CD4-positive, alpha-beta T cell treated with Interleukin-2 at 100 ng/mL for 4 hours (primary cell): ENCODE measurements at places on chromosomes 5 and 9.

DNA sequence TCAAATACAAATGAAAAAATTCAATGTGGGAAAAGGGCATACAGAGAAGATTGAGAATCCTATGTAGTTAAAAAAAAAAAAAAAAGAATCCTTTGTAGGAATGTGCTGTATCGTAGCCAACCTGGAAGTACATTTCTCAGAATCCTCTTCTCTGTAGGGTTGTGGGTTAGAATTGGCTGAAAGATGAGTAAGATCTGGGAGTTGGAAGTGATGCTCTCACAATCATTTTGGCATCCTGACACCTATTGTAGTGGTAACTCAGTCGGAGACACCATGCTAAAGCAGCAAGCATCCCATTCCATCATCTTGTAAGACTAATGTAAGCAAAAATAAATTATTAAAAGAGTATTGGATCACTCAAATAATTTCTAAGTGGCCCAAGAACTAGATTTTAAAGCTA lies 30.6 kb downstream of the MRPL22 start:
- no peak for DNase-seq

- no peak for DNase-seq
Observed at GRCh38 chr5:178589180-178590140, 733 bp downstream of the COL23A1 start.

- DNase-seq: no peak
Observed at GRCh38 chr5:96335873-96336272, 97.2 kb downstream of the PCSK1 start.

DNA sequence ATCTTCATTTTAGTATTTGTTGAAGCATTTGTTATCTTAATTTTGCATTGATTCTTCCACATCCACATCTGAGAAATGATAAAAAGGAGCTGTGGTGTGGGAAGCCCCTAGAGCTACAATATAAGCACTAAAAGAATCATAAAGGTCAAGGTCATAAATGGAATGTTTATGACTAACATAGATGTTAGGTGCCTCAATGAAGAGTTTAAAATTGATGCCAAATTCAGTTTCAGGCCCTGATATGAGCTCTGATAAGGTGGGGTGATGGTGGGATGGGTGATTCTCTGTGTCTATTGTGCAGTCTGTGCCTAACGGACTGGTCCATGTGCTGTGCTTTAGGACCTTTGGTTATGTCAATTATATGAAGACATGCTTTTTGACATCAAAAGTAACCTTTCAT lies 61.2 kb upstream of the CAMK4 start:
- no peak for DNase-seq

DNA sequence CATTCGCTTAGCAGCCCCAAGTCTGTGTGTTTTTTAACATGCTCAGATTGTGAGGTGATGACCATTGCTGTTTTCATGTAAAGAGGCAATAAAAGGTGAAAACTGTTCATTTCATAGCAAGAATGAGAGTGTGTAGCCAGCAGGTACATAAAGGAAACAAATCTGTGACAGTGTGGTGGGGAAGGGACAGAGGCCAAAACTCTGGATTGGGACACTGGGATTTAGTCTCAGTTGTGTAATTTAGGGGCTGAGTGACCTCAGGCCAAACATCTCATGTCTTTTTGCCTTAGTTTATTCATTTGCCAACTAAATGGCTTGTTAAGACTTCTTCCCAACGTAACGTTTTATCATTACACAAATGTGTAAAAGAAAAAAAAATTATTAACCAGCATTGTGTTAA lies 47.0 kb downstream of the KCNN2 start:
- DNase-seq: no peak

GRCh38 chr9:79796411-79796810 lies 224.6 kb downstream of the TLE4 start:
- no peak for DNase-seq

DNA sequence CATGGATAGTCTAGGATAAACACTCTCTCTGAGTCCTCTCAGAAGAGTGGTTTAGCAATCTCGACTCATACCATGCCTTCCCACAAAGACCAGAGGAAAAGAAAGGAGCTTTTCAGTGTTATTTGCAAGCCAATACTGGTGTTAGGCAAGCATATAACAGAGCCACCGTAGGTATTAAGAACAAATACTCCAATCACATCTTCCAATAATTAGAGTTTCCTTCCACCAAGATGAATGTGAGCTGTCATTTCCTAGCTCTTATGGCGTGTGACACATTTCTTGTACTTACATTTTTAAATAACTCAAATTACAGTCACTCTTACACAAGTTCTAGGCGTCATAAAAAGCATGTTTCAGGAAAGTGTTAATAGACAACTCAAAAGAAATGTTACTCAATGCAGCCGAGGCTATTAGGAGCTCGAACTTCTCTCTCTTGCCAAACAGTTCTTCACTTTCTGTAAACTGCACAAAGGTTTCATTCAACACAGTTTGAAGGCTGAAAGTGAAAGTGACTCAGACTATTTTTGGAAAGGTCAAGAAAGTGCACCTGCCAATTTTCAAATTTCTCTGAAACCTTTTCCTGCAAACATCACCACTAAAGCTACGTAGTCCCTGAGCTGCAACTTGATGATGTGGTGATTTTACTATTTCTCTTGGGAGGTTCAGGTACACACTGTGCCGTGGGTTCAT lies 153.8 kb downstream of the AUH start:
- DNase-seq: peak; percentile 40

DNA sequence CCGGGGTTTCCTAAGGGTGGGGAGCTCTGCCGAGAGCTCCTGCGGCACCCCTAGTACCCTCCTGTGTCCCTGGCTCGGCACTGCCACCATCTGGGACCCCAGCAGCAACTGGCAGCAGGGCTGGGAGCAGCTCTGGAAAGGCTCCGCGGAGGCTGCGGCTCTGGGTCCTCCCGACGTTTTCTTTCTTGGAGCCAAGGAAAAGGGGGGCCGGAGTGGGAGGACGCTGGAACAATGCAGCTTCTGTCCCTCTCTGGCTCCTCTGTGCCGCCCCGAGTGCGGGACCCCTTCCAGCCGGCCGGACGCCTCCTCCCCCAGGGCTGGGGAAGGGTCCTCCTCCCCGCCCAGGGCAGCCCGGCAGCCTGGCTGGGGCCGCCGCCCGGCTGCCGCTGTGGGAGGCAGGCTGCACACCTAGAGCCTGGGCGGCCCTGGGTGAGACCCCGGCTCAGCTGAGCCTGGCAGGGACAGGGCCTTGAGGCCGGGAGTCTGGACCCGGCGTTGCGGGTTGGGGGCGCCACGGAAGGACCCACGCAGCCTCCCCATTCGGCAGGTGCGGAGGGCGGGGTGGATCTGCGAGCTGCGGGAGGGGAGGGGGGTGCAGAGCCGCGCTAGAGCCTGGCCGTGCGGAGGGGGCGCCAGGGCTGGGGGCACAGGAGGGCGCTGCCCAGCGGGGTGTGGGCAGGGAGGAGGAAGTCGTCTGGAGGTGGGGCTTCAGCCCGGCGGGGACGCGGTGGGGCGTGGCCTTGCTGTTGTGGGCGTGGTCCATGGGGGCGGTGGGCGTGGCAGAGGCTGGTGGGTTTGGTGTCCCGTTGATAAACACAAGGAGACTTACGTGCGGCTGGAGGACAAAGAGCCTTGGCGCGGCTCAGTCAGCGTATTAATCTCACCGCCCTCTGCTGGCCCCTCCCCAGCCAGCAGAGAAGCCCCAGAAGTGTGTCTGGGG lies 15.1 kb downstream of the GPSM1 start:
- DNase-seq: peak; percentile 45

DNA sequence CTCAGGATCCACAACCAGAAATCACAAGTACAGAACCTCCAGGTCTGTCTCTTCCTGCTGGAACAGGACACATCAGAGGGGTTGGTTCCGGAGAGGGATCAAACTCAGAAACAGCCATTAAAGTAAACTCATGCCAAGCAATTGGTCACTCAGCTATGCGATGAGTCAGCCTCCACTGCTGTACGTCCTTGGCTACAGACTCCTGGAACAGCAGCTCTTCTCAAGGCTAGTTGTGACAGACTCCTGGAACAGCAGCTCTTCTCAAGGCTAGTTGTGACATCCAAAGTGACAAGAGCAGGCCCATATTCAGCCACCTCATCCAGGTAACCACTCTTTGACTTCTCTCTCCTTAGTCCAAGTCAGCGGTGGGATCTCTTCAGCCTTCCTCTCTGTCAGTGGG lies at the start of gene SPINK13:
SPINK13 (plus strand) TSS at position 229 of the 400 bp plus-strand sequence. CDS start 1,279 bp downstream, outside the sequence.
- DNase-seq: no peak

DNA sequence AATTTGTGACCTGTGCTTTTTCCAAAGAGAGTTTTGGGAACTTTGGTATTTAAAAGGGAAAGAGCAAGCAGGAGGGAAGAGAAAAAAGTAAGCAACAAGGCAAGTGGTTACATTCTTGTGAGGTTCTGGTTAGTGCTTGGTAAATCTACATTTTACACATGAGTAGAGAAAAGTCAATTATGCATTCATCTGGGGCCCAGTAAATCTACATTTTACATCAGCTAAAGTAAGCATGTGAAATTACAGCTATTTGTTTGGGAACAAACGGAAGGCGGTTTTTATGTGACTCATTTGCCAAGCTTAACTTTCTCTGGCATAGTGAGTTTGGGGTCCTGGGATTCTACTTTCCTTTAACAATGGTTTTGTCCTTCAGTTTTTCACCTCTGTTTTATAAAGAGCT lies 102.2 kb downstream of the SNX18 start:
- no peak for DNase-seq

GRCh38 chr5:10933121-10933520 lies 172.1 kb upstream of the DAP start:
- no peak for DNase-seq
